ENCODE measurements at places on chromosomes 4 and X. TPM values are rescaled to one million over a fixed set of nuclear protein-coding genes. Genes with fewer than 3 reads are reported as not detected.

The TLR2 gene
- 13.3 TPM for total RNA-seq

The PTCHD1 gene
- 6.0 TPM for total RNA-seq

The TBC1D8B gene
- total RNA-seq, result 44.0 TPM

The TEC gene
- 2.6 TPM for total RNA-seq

The DNAAF6 gene
- not detected for total RNA-seq

The MAGEC2 gene
- total RNA-seq, result not detected

The HS6ST2 gene
- total RNA-seq, result 8.6 TPM

The DIPK2B gene
- 18.3 TPM for total RNA-seq

The RBM46 gene
- total RNA-seq, result not detected

The LEF1 gene
- 9.5 TPM for total RNA-seq

The AR gene
- 25.1 TPM for total RNA-seq

The SMARCAD1 gene
- total RNA-seq, result 102 TPM

The NAA11 gene
- not detected for total RNA-seq

The GSPT2 gene
- 11.6 TPM for total RNA-seq

The ZXDB gene
- total RNA-seq, result 11.6 TPM

The MAGEB2 gene
- not detected for total RNA-seq

The CCDC158 gene
- total RNA-seq, result 2.3 TPM

The NSG1 gene
- total RNA-seq, result 5.4 TPM

The VCX3A gene
- total RNA-seq, result not detected

The RNF113A gene
- 7.8 TPM for total RNA-seq

The CCDC149 gene
- 17.4 TPM for total RNA-seq

The GPR78 gene
- total RNA-seq, result 3.6 TPM

The HERC6 gene
- total RNA-seq, result 10.0 TPM
